HFFc6 (cell line): ENCODE measurements at places on chromosomes 11 and 22. TPM values are rescaled to one million over a fixed set of nuclear protein-coding genes. Genes with fewer than 3 reads are reported as not detected.

DNA sequence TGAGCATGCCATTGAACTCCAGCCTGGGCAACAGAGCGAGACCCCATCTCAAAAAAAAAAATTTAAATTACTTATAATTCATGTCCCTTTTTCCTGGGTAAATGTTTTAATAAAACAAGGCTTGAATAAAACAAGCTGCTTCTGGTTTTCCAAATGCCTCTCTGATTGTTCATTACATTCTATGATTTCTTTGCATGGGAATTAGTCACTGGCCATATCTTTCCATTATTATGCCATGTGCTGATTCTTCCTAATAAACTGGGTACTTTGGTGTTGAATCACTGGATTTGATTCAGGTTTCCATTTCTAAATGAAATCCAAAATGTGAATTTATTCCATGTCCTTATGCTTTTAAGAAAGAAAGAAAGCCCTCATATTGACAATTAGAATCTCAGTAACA, 42.6 kb downstream of the ZNF215 start:
- peak; percentile 79 for DNase-seq
- no peaks in the 10 kb centered on the region; the same call in 1 of the 2 replicates for H3K27me3 ChIP-seq
- H3K36me3 ChIP-seq = peaks cover 16% of the 10 kb centered on the region; the same call in 1 of the 2 replicates

DNA sequence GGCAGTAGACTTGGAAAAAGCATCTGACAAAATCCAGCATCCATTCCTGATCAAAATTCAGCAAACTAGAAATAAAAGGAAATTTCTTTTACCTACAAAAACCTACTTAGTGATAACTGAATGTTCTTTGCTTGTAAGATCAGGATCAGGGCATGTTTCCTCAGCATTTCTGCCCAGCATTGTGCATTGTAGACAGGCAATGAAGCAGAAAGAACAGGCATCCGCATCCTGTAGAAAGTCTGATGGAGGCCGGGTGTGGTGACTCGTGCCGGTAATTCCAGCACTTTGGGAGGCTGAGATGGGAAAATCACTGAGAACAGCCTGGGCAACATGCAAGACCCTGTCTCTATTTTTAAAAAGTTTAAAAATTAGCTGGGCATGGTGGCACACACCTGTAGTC, 32.5 kb upstream of the PANX2 start:
- peaks cover 14% of the 10 kb centered on the region for H3K27me3 ChIP-seq
- H3K36me3 ChIP-seq = no peaks in the 10 kb centered on the region
- no peaks in the 10 kb centered on the region for H3K4me1 ChIP-seq
- H3K27ac ChIP-seq = no peak overlapping the region
- DNase-seq = no peak

DNA sequence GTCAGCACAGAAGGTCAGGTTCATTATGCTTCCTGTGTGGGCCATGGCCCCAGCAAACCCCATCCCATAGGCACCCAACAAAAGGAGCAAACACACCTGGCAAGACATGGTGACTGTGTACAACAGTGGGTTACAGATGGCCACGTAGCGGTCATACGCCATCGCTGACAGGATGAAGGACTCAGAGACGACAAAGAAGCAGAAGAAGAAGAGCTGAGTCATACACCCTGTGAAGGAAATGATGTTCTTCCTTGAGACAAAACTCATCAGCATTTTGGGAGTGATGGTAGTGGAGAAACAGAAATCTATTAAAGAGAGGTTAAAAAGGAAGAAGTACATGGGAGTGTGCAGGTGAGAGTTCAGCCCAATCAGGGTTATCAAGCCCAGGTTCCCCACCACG, 309 bp downstream of the OR8B12 start:
- H3K27ac ChIP-seq = no peak overlapping the region
- H3K27me3 ChIP-seq = peaks cover 2% of the 10 kb centered on the region
- DNase-seq = no peak
- H3K4me1 ChIP-seq = no peaks in the 10 kb centered on the region
- H3K4me3 ChIP-seq = no peak overlapping the region

GRCh38 chr22:39658367-39658766, 87.8 kb downstream of the CACNA1I start:
- peaks cover 37% of the 10 kb centered on the region for H3K27me3 ChIP-seq
- H3K4me3 ChIP-seq = no peak overlapping the region
- no peak overlapping the region for H3K27ac ChIP-seq
- no peak for DNase-seq
- H3K36me3 ChIP-seq = no peaks in the 10 kb centered on the region
- no peaks in the 10 kb centered on the region for H3K4me1 ChIP-seq

DNA sequence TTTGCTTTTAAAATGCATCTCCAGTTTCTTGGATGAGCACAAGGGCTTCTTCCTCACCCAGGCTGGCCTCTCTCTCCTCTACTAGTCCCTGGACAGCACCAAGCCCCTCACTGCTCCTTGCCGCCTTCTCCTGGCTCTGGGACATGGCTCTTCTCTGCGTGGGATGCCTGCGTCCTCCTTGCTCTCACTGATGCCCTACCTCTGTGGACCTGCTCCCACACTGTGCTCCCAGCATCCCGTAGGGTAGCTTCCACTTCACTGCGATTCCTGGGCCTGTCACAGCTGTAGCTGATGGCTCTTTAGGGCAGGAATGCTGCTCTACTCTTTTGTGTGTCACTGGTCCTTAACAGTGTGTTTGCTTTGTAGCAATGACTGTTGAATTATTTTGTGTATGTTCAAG, 136.3 kb downstream of the SNX19 start:
- peaks cover 6% of the 10 kb centered on the region for H3K36me3 ChIP-seq
- H3K27ac ChIP-seq = no peak overlapping the region
- peaks cover 15% of the 10 kb centered on the region for H3K4me1 ChIP-seq
- peaks cover 5% of the 10 kb centered on the region; the same call in 1 of the 2 replicates for H3K27me3 ChIP-seq
- H3K4me3 ChIP-seq = no peak overlapping the region
- no peak for DNase-seq

DNA sequence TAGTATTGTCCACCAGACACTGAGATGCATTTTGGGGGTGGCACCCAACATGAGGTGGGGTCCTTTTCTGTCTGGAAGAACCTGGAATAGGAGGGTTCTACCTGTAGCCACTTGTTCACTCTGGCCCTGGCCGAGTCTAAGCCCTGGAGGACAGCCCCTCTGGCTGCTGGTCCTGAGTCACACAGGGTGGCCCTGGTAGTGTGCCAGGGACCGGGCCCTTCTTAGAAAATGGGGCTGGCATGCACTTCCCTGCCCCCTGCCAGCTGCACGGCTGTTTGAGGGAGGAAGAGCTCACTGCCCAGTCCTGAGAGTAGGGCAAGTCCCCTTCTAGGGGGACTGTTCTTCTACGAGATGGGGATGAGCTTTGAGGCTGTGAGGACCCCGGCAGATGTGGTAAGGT, 2.2 kb downstream of the PLCB3 start:
- H3K4me3 ChIP-seq = peak overlapping the region; percentile 91
- peaks cover 2% of the 10 kb centered on the region for H3K27me3 ChIP-seq
- no peak for DNase-seq
- peaks cover 12% of the 10 kb centered on the region for H3K4me1 ChIP-seq
- H3K36me3 ChIP-seq = peaks cover 6% of the 10 kb centered on the region; the same call in 1 of the 2 replicates

DNA sequence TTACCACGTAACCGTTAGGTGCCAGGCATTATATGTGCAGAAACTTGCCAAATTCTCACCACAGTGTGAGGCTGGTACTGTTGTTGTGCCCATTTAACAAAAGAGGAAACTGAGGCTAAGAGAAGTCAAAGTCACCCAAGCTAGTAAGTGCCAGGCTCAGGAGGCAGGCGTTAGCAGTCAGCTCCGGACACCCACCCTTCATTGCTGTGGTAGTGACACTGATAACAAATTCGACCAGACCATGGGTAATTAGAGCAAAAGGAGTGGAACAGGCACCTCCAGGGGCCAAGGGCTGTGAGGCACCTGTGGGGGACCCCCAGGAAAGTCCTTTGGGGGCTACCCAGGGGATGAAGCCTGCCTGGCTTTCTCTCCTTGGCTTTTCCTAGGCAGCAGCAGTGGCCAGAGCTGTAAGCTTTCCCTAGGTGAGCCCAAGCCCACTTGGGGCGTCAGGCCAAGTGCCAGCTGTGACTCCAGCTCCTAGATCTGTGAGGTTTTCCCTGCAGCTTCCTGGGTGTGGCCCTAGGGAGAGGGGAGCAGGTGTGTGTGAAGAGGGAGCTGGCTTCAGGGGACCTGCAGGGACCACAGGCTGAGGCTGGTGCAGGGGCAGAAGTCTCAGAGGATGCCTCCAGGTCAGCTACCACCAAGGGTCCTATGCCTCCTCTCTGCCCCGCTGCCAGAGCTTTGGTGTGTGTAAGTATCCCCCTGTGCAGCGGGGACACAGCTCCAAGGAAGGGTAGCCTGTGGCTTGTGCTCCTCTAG, 19.7 kb upstream of the ALX4 start:
- H3K27me3 ChIP-seq = peaks cover 48% of the 10 kb centered on the region
- no peak overlapping the region for H3K27ac ChIP-seq
- no peak overlapping the region for H3K4me3 ChIP-seq
- no peaks in the 10 kb centered on the region for H3K36me3 ChIP-seq

The RAB39A gene
- total RNA-seq = not detected in 3 replicates

The FAM83F gene
- total RNA-seq = not detected in 3 replicates

The OR4C13 gene
- total RNA-seq = not detected in 3 replicates
